Cortex of kidney (tissue), 1 donor: ENCODE measurements at places on chromosomes 6 and 20.

DNA sequence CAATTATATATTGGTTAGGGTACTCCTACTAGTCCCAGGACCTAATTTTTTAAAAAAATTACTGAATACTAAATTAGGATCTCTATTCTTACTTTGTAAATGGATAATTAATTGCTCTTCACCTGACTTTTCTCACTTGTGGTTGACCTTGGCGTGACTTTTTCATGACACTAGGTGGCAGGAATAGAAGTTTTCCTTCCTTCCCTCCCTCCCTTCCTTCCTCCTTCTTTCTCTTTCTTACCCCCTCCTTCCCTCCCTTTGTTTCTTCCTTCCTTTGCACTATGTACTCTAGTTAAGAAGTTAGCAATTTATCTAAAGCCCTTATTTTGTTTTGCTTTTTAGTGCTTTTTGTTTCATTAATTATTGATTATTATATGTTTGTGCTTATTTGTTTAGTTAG is 20.4 kb upstream of the HBS1L start:
- no peak for DNase-seq

DNA sequence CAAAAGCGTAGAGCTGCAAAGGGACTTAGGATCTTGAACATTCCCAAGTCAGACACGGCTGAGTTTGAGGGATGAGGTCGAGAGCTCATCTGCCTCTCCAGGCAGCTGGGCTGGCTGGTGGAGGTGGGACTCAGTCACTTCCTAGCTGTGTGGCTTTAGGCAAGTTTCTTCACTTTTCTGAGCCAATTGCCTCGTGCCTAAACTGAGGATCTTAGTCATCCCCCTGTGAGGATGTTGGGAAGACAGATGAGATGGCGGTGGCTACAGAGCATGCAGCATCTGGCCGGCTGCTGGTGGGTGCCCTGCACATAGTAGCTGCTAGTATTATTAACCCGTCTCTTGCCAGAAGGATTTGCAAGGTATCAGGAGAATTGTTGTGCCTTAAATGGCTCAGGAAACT is 27.5 kb downstream of the TFAP2C start:
- DNase-seq: no peak

DNA sequence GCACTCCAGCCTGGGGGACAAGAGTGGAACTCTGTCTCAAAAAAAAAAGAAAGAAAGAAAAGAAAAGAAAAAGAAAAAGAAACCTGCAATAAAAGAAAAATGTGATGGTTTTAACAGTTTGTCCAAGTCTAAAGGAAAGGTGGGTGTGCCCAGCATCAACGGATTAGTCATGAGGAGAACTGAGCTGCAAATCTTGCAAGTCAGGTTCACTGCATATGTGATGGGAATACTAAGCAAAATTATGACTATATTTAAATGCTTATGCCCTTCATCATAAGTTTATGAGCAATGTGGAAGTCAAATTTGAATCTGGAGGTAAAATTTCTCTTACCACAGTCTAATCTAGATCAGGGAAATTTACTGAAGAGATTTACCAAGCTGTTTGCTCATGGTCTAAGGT is 13.1 kb upstream of the CDK19 start:
- DNase-seq: no peak

- no peak for DNase-seq
These were observed 71.9 kb upstream of the TOP1 start for GRCh38 chr20:40956542-40957264.

DNA sequence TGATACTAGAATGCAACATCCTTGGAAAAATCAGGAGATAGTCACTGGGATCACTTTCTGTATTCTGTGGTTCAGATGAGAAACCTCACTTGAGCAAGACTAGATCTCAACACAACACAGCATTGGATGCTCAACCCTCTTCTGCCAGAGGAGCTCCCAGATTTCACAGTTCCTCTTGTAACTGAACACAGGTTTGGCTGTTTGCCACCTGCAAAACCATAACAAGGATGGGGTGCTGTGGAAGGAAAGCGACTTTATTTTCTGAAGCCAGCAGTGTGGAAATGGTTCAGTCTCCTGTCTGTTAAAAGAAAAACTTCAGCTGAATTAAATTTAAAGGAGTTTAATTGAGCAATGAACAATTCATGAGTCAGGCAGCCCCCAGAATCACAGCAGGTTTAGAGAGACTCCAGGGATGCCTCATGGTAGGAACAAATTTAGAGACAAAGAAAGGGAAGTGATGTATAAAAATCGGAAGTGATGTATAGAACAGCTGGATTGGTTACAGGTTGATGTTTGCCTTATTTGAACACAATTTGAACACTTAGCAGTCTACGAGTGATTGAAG is 149.9 kb upstream of the UST start:
- no peak for DNase-seq
